ENCODE measurements at places on chromosomes 16 and 17.

- DNase-seq: no peak
Measured at GRCh38 chr17:12568358-12569251, 97.1 kb upstream of the MYOCD start.

- peak; percentile 63 for DNase-seq
Measured at GRCh38 chr17:1627982-1628855, at the start of gene SLC43A2. TSS of gene SLC43A2 (minus strand) at chr17:1628834. CDS start at chr17:1627874, 960 bp downstream.

GRCh38 chr16:73480381-73480780 is 432.5 kb upstream of the ZFHX3 start:
- DNase-seq: no peak

DNA sequence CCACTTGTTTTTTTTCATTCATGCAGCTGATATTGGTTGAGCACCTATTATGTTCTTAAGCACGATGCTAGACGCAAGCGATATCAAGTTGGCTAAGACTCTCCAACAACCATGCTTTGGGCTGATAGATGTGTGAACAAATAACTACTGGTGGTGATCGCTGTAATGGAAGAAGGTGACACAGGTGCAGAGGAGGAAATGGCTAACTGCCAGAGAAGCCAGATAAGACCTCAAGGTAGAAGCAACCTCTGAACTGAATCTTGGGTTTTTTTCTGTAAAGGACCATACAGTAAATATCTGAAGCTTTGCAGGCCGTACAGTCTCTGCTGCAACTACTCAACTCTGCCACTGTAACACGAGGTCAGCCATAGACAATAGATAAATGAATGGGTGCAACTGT is 97.9 kb downstream of the C17orf67 start:
- DNase-seq: no peak

DNA sequence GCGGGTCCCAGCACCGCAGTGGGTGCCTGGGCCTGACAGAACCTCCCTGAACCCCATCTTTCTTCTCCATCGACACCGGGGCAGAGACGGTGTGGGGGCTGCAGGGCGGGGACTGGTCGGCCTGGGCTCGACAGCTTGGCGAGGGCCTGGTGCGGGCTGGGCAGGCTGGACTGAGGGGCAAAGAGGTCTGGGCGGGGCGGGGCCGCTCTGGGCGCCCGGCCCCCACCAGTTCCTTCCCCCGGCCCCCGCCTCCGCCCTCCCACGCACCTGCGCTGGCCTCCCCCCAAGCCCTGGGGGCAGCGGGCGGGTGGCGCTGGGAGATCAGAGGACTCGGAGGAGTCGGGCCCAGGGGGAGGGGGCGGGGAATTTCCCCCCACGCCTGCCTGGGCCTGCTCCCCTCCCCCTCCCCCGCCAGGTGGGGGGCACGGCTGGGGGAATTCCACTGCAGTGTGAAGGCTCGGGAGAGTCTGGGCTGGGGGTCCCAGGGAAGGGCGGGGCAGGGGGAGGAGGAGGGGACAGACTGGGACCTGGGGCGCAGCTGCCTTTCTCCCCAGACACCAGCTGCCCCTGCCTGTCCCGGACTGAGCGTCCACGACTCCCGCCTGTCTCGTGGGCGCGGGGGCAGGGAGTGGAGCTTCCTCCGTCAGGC is 877 bp upstream of the KREMEN2 start:
- no peak for DNase-seq

GRCh38 chr16:50496990-50497389 is 51.2 kb upstream of the NKD1 start:
- no peak for DNase-seq

DNA sequence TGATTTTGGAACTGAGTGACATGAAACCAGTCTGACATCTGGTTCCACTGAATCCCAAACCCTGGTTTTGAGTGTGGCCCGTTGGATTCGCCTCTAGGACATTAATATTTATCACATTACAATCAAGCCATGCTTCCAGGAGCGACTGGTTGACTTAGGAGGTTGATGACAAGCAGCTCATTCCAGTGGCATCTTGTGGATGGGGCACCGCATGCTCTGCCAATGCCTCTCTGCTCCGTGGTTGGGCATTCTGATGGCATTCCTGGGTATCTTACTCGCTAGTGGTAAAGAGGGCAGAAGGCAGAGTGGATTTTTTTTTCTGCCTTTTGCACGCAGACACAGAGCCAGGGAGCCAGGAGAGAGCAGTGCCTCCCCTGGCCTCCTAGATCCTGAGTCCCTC is 31.4 kb downstream of the CACNG4 start:
- no peak for DNase-seq

- DNase-seq: no peak
Measured at GRCh38 chr16:83143788-83144187, 517.0 kb downstream of the CDH13 start.

- DNase-seq: no peak
Measured at GRCh38 chr16:178668-179015, 1.6 kb upstream of the HBQ1 start.

DNA sequence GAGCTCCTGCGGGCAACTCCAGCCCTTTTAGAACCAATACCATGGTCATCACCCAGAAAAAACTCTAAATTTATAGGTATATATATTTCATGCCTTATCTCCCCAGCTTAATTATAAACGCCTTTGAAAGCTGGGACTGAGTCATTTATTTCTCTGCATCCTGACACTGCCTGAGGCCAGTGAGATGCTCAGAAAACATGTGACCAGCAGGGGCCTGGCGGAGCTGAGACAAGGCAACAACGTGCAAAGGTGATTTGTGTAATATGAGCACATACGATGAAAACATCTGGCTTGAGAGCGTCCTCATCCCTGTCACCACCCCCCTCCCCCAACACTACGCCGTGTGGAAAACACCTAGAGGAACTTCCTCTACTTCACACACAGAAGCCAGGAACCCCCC is 22.7 kb downstream of the NXN start:
- no peak for DNase-seq

DNA sequence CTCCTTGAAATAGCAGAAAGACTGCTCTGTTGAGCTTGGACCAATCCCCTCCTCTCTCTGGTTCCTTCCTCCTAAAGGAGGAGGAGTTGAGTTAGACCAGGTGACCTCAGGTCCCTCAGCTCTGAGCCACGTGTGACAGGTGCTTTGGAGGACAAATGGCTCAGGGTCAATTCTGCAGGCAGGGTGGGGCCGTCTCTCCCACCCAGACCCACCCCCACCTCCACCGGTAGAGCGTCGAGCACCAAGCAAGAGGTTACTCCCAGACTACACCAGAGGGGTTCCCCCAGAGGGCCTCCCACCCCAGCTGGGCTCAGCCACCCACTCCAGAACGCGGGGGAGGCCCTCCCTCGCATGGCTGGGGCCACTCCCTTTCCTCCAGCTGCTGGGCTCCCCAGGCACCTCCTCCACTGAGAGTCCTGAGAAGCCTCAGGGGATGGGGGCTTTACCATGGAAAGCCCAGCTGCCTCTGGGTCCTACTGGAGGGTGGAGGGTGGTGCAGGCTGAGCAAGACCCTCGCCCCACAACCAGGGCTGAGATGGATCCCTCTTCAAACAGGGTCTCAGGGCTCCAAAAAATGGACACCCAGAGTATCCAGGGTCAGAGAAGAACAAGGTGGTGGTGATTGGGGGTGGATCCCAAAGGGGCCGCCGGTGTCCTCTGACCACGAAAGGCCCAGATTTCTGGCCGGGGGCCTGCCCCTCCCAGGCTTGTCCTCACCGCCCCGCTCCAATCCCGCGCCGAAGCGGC is 7.6 kb downstream of the MYO1C start:
- DNase-seq: no peak

DNA sequence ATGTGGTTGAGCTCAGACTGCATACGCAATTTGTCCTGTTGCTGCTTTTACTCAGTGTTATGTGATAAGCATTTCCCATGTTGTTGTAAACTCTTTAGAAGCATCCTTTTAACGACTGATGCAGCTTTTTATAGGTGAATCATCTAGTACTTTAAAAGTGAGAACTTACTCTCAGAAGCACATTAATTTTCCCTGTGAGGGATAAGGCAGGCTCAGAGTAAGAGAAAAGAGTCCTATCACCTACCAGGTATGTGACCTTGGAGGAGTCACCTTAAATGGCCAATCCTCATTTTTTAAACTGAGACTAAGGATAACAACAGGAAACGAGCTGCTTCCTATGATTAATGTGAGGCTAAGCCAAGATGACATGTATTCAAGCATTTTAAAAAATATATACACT is 34.4 kb upstream of the GAN start:
- no peak for DNase-seq

DNA sequence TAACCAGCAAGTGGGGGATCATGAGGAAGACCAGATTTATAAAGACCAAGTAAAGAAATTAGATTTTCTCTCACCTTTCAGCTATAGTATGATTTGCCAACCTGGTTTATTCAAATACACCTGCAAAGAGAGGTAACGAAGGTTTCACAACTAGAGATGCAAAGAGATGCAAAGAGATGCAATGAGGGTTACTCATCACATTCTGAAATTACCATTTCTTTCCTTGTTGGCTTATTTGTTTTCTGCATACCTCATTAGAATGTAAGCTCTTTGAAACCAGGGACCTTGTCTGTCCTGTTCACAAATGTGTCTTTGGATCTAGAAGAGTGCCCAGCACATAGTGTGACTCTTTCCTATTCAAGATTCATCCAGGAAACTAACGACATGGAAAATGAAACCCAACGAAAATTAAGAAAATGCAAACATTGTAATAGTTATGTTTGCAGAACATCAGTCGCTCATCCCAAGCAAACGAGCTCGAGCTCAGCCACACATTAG is 9.0 kb upstream of the LONP2 start:
- no peak for DNase-seq

DNA sequence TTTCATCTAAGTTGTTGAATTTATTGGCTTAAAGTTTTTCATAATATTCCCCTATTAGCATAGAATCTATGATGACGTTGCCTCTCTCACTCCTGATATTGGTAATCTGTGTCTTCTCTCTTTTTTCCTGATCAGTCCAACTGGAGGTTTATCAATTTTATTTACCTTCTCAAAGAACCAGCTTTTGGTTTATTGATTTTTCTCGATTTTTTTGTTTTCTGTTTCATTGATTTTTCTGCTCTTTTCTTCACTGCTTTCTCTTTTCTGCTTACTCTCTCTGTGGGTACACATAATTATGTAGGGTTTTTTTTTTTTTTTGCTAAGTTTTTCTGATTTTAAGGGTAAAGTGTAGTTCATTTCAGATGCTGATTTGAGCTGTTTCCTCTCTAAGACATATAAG is 29.7 kb downstream of the MRTFB start:
- no peak for DNase-seq

DNA sequence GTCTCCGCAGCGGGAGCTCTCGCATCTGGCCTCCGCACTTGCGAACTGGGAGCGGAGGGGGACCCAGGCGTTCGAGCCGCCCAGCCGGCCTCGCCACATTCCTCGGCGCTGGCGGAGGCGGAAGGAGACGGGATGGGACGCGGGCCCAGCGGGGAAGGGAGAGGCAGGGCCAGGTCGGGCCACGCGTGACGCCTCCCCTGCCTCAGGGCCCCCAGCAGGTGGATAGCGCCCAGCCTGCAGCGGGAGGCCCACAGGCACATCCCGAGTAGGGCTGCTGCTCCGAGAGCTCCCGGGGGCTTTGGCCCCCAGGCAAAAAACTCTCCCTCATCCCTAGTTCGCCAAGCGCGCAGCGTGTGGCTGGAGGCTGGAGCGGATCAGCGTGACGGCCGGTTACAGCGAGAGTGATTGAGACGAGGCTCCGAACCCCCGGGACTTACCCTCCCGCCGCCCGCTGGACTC is 800 bp downstream of the PLEKHH3 start:
- no peak for DNase-seq

- no peak for DNase-seq
Measured at GRCh38 chr17:59800530-59800942, 92.2 kb downstream of the TUBD1 start.

- peak; percentile 51 for DNase-seq
Measured at GRCh38 chr16:56600398-56600999, 7.9 kb upstream of the MT2A start.

- DNase-seq: no peak
Measured at GRCh38 chr16:88705801-88706228, 393 bp downstream of the RNF166 start.

- DNase-seq: no peak
Measured at GRCh38 chr17:73838815-73839214, 194.6 kb upstream of the SDK2 start.

GRCh38 chr17:82282239-82283207 is 9.0 kb upstream of the CSNK1D start:
- no peak for DNase-seq

GRCh38 chr17:36721560-36722120 is 120.3 kb downstream of the MRM1 start:
- DNase-seq: no peak

GRCh38 chr16:77374384-77374783 is 60.5 kb downstream of the ADAMTS18 start:
- DNase-seq: no peak

DNA sequence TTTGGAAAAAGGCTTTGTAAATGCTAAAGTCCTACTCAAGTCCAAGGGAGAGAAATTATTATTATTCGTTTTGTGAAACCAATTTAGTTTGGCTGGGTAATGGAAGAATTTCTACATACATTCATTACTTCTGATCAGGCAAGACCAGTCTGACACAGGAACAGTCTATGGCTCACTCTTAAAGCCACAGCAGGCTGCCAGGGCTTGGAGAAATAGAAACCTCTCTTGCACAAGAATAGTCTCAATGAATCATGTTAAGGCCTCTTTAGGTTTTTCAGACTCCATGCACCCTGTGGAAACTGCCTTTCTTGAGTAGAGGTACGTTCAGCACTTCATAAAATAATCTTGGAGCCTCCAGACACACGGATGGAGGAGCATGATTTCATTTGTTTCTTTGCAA is 167.7 kb downstream of the IRX3 start:
- DNase-seq: no peak

- DNase-seq: no peak
Measured at GRCh38 chr17:149897-150584, 12.7 kb downstream of the SCGB1C2 start.
